CD4-positive, alpha-beta T cell treated with Interferon alpha-2 for 1 hour (primary cell): ENCODE measurements at places on chromosomes 16 and 17.

DNA sequence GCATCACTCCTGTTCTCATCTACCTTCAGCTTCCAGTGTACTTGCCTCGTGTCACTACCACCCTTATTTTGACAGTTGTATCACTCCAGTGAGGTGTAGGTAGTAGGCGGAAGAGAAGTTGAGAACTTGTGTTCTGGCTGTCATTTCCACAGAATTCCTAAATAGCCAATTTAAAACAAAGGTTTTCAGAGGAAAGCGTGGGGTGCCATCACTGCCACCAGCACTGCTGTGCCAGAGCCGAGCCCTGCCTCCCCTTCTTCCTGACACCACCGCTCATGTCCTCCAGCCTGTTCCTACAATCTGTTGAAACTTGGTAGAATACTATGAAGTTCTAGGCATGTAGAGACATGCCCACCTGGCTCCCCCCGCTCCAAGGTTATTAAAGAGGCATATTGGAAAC lies 215.8 kb downstream of the TANC2 start:
- no peak for DNase-seq

GRCh38 chr17:28641579-28641978 lies 3.4 kb downstream of the BLTP2 start:
- no peak for DNase-seq

DNA sequence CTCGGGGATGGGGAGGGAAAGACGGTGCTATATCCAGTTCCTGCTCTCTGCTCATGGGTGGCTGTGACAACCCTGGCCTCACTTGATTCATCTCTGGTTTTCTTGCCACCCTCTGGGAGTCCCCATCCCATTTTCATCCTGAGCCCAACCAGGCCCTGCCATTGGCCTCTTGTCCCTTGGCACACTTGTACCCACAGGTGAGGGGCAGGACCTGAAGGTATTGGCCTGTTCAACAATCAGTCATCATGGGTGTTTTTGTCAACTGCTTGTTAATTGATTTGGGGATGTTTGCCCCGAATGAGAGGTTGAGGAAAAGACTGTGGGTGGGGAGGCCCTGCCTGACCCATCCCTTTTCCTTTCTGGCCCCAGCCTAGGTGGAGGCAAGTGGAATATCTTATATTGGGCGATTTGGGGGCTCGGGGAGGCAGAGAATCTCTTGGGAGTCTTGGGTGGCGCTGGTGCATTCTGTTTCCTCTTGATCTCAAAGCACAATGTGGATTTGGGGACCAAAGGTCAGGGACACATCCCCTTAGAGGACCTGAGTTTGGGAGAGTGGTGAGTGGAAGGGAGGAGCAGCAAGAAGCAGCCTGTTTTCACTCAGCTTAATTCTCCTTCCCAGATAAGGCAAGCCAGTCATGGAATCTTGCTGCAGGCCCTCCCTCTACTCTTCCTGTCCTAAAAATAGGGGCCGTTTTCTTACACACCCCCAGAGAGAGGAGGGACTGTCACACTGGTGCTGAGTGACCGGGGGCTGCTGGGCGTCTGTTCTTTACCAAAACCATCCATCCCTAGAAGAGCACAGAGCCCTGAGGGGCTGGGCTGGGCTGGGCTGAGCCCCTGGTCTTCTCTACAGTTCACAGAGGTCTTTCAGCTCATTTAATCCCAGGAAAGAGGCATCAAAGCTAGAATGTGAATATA lies 4.8 kb upstream of the LASP1NB start:
- DNase-seq = no peak

GRCh38 chr16:89697161-89697615 lies 4.3 kb downstream of the SPATA2L start:
- DNase-seq = no peak

DNA sequence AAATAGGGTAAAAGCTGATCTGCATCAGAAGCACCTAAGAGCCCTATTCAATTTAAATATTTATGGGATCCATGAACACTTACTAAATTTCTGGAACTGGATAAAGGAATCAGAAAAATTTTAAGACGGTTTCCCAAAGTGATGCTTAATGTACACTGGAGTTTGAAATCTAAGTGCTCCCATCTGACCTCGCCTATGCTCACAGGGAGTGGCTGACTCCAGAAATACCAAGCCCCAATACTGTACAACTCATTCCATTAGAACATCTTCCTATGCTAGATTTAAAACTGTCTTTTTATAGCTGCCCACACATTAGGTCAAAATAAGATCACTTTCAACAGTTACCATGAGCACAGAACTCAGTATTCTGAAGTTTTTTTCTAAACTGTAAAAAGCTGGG lies 1214.6 kb downstream of the CDH11 start:
- DNase-seq = no peak
